ENCODE measurements at places on chromosomes 3 and 15.

DNA sequence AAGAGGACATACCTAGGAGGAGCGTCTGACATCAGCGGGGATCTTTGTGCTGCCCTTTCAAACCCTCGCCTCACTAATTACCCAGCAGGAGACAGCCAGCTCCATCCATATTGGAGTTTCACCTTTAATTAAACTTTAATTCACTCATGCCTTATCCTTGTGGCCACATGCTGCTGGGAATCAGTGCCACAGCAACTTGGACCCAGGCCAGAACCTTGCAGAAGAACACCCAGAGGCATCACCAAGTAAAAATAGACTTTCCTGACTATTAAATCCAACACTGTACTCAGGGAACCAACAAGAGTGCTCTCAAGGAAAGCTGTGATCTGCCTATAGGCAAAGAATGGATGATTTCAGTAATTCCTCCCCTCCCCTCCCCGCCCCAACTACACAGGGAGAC, 23.9 kb downstream of the EIF1B start:
- DNase-seq, result no peak

GRCh38 chr3:30439451-30440053, 166.8 kb upstream of the TGFBR2 start:
- DNase-seq, result no peak

- DNase-seq, result no peak
Measured at GRCh38 chr3:48858709-48859108, 11.0 kb upstream of the PRKAR2A start.

GRCh38 chr3:71072287-71072686, 511.2 kb downstream of the FOXP1 start:
- DNase-seq, result no peak

GRCh38 chr3:142975316-142975995, 12.0 kb upstream of the PAQR9 start:
- no peak for DNase-seq

GRCh38 chr3:118199044-118199443, 835.6 kb downstream of the IGSF11 start:
- no peak for DNase-seq

- DNase-seq, result no peak
Measured at GRCh38 chr15:96586901-96587300, 256.4 kb downstream of the NR2F2 start.

GRCh38 chr3:126158016-126158911, 22.1 kb downstream of the ALDH1L1 start:
- DNase-seq, result no peak

- no peak for DNase-seq
Measured at GRCh38 chr3:177567833-177568232, 370.6 kb upstream of the TBL1XR1 start.

DNA sequence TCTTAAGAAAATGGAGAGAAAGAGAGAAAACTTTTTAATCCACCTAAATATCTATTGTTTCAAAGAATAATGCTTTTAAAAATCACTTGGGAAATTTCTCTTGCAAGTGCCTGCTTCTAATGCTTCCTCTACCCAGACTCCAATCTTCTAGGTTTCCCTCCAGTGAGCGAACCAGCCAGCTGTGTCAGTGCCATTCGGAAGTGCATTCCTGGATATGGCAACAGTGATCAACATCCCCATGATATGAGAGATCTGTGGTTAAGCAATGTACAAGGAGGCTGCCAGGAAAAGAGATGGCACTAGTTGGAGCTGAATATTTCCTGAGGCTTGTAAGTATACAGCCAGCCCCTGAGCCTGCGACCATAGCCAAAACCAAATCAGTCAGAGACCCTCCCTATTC, 53.3 kb upstream of the KCNMB2 start:
- no peak for DNase-seq

- DNase-seq, result no peak
Measured at GRCh38 chr3:185701611-185702261, 115.6 kb downstream of the SENP2 start.

DNA sequence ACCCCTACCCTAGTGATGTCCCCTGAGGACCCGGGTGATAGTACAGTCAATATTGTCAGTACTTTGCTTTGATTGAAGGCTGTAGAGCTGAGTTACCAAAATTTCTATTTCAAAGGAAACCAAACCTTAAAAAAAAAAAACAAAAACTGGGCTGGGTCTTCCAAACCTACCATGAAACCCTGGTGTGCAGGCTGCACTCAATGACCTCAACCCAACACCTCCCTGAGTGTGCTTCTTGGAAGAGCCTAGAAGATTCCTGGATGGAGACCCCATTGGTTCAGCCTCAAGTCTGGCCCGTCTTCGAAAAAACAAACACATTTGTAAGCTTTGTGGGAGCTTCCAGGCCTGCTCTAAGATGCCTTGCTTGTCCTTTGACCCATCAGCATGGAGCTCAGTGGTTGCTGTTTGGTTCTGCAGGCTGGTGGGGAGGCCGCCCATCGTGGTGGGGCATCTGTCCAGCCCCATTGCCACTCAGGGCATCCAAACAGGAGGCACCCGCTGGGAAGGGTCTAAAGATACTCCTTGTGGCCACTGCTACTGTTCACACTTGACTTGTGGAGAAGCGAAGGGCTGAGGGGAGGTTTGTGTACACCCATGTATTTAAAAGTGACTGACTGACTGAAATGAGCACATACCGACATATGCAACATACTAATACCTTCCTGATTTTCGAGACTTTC, 32.2 kb downstream of the CRTAP start:
- no peak for DNase-seq

- DNase-seq, result no peak
Measured at GRCh38 chr3:128052595-128053351, 536 bp downstream of the SEC61A1 start.

GRCh38 chr15:45180201-45180600, 7.6 kb downstream of the SHF start:
- no peak for DNase-seq

GRCh38 chr3:149077628-149078027, 8.7 kb downstream of the HLTF start:
- no peak for DNase-seq

GRCh38 chr3:48473617-48473952, 27.0 kb downstream of the ATRIP start:
- no peak for DNase-seq

DNA sequence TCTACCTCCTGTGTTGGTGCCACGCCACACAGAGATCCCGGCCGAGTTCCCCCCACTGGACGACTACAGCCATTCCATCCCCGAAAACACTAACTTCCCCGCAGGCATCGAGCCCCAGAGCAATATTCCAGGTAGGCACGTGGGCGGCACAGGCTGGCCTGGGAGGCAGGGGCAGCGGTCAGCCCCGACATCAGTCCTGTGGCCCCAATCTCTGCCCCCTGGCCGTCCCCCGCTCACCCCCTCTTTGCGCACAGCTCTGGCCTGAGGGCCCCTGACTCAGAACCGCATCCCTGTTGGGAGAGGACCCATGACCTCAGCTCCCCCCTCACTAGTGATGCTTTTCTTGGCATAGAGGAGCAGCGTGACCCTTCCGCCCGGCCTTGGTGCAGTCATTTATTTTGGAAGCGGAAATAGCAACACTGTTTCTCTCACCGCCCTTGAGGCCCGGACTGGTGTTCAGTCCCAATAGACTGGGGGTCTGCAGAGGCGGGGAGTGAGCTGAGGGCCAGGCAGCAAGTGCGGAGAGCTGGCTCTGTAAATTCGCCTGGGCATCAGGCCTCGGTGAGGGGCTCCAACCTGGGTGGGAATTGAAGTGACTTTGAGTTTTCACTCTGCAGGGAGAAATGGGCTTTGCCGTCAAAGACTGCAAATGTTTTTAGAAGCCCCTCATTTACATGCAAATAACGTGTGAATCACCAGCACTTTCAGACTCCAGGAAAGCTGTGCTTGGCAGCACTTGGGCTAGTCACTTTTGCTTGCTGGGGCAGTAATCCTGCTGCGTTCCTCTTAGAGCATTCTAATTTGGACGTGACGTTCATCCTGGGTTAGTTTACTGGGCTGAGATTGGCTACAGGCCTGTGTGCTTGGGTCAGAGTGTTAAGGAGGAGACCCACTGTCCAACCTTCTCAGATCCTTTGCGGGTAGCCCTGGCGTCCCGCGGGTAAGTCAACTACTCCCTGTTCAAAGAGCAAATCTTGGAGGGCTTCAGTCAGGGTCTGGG, 88.9 kb downstream of the AAGAB start:
- no peak for DNase-seq

- no peak for DNase-seq
Measured at GRCh38 chr3:14853271-14853951, 34.6 kb downstream of the FGD5 start.

DNA sequence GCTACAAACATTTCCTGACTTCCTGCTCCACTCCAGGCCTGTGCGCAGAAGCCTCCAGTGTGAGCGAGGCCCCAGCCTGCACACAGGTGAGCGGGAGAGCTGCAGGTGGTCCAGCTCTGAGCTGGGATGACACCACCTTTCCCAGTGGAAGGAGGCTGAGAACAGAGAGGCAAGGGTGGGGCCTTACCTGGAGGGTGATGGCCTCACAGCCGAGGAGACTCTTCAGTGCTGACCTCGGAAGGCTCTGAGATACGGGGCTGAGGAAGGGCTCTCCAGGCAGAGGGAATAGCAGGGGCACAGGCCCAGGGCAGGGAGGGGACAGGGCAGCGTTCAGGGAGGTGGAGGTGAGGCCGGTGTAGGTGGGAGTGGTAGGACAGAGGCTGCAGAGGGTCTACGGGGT, 70.8 kb downstream of the EFCAB12 start:
- no peak for DNase-seq

DNA sequence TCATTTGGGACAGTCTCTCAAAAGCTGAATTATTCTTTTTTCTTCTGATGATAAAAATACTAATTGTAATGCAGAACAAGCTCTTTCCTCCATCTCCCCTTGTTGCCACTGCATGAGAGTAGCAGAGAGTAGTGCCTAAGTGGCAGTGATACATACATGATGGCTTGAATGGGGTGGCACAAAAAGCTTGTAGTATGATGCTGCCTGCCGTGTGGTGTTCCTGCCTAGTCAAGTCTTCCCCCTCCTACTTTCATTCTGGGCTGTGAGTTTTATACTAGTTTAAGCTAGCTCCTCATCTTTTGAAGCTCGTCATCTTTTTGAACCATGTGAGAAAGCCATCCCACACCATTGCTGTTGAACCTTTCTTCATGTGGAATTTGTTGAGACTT, 230.5 kb downstream of the NFKBIZ start:
- peak; percentile 43 for DNase-seq

DNA sequence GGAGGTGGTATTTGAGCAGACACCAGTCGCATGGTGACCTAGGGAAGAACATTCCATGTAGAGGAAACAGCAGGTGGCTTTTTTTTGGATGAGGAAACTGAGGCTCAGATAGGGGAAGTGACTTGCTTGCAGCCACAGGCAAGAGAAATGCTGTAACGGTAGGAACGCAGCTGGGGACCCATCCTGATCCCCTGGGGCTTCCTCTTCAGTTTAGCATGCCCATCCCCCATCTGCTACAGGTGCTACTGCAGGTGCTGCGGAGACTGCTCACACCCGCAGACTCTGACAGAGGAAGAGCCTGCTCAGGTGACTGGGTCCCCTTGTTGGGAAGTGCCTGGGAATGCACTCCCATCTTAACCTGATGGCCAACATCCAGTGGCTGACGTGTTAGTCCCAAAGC, 55.4 kb upstream of the SEC13 start:
- no peak for DNase-seq

- no peak for DNase-seq
Measured at GRCh38 chr3:85796140-85796539, 837.4 kb downstream of the CADM2 start.

DNA sequence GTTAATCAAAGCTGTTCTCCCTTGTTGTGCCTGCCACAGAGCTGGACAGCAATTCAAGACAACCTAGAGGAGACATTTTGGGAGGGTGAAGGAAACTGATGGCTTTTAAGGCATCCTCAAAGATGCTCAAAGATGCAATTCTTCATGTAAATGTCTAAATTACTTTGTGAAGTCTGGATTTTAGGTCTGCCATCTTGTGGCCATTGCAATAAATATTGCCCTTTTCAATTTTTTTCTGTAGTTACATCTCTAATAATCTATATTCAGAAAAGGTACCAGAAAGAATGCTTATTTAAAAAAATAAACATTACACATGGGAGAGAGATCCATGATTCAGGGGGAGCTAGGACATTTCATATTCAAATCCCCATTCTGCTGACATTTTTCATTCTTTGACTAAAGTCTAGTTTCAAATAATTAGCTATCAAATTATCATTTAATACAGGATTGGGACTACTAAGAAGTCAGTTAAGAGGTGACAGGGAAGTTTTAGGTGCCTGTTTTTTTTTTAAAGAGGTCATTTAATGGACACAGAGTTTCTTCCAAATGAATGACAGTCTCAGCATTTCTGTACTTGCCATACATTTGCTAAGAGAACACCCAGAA, 259.8 kb upstream of the WNT5A start:
- no peak for DNase-seq

DNA sequence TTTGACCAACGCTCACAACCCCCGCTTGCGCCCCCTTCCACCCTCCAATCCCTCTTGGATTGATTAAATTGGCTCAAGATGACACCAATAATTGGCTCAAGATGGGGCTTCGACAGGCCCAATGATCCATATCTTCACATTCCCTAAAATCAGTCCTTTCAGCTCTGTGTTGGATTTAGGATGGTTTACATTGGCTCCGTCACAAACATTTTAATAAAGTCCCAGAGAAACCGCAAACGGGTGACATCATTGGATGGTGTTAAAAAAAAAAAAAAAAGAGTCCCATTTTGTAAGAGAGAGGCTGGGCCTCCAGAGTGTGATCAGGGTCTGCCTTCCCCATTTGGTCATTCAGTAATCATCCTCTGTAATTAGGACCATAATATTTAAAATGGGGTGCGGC, 113.4 kb upstream of the MRPS22 start:
- no peak for DNase-seq

- no peak for DNase-seq
Measured at GRCh38 chr15:47903368-47903767, 186.1 kb downstream of the SEMA6D start.

DNA sequence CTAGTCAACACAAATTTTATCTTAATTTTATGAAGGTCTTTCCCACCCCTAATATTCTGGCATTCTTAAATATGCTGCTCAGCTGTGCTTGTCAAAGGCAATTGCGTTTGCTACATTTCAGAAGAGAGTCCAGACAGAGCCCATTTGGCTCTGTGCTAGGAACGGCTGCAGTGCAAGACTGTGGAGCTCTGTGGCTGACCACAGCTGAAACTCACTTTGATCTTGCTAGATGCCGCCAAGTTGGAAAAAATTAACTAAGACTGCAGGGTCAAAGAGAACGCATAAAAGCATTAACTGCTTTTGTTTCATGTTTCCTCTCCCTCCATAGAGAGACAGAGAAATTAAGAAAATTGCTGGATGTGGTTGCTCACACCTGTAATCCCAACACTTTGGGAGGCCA, 7.6 kb upstream of the PPP1R2 start:
- DNase-seq, result no peak
